ENCODE measurements at places on chromosomes 5 and 9.

- DNase-seq, result no peak
Observed at GRCh38 chr5:55742778-55743177, 4.9 kb downstream of the DDX4 start.

DNA sequence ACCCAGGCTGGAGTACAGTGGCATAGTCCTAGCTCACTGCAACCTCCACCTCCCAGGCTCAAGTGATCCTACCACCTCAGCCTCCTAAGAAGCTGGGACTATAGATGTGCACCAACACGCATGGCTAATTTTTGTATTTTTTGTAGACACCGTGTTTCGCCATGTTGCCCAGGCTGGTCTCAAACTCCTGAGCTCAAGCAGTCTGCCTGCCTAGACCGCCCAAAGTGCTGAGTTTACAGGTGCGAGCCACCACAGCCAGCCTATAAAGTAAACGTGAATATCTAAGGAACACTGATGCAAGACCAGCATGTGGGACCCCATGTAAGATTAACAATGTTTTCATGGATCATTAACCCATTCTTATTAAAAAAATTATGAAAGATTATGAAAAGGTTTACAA is 15.9 kb downstream of the ANXA2R start:
- no peak for DNase-seq

DNA sequence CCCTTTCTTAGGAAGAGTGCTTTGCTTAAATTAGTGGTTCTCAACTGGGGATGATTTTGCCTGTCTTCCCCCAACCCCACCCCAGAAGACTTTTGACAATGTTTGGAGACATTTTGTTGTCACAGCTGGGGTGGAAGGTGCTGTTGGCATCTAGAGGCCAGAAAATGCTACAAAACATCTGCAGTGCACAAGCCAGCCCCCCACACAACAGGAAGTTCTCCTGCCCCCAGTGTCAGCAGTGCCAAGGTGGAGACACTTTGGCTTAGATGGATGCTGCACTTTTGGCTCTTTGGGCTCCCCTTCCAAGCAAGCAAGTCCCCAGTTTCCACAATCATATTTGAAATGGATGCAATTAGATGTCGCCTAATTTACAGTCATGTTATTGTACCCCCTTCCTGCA is 2.7 kb downstream of the HEMGN start:
- DNase-seq, result no peak

- DNase-seq, result no peak
Observed at GRCh38 chr9:135332516-135332915, 147.1 kb upstream of the PPP1R26 start.

Data from amniotic stem cell (primary cell).